ENCODE measurements at places on chromosomes 3 and 15.

GRCh38 chr15:68325726-68326125 is 48.2 kb downstream of the FEM1B start:
- no peak for DNase-seq

- DNase-seq, result no peak
Measured at GRCh38 chr15:78460737-78461136, 22.7 kb downstream of the IREB2 start.

DNA sequence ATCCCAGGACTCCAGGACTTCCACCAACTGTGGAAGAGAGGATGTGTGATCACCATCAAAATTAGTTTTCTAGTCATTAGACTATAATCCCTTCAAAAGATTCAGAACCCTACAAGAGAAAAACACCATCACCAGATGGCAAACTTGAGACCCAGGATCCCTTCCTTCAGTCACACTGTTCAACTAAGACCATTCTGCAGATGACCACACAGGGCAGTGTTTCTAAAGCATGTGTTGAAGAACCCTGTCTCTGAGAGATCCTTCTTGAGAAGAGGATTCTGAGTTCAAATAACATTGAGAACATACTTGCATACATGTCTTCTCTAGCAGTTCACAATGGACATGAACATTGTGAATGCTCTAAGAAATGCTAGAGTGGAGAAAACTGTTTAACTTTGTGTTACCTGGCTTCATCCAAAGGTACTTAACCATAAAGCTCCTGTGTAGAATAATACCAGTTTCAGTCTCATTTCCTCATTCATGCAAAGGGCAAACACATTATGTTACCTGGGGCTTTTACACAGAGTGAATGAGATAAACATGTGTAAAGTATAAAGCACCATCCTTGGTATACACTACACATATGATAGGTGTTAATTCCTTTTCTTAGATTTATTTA is 2.4 kb upstream of the ADGRG7 start:
- DNase-seq, result no peak

DNA sequence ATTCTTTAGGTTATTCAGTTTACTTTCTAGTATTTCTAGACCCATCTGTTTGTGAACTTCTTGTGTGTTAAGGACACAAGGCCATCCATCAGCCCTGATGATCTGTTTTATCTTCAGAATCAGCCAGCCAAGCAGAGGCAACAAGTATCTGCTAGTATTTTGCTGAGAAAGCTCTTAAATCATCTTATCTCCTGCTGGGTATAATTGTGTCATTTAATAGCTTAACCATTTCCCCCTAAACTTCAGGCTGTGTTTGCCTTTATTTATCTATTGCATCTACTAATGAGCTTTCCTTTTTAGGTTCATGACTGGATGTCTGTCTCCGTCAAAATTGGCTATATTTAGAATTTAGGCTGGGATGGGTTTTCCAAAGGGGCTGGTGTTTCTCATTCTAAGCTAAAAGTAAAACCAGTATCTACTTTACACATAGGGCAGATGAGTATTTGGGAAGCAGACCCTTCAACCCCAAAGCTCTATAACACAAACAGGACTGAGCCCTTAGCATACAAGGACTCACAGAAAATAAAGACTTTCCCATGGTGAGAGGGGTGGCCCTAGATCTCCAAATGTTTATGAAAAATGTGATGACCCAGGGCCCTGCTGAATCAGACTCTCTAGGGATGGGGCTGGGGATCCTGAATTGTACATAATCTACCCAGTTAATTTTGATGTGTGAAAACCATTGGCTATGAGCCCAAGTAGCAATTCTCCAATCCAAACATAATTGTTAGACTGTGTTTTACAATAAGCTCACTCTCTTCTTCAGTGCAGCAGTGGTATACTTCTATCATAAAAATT is 65.3 kb upstream of the PSMD6 start:
- no peak for DNase-seq

- no peak for DNase-seq
Measured at GRCh38 chr3:128351546-128351945, 115.1 kb downstream of the DNAJB8 start.

- DNase-seq, result peak; percentile 82
Measured at GRCh38 chr3:29757054-29757777, 476.3 kb downstream of the RBMS3 start.

GRCh38 chr15:56919609-56920366 is 1.3 kb downstream of the TCF12 start:
- peak; percentile 62 for DNase-seq

GRCh38 chr3:72728329-72728889 is 119.8 kb downstream of the SHQ1 start:
- no peak for DNase-seq

GRCh38 chr15:90234096-90234988 is at the start of gene GDPGP1:
Gene GDPGP1 (plus strand): TSS chr15:90234209. CDS start chr15:90240909, 6,700 bp downstream.
- DNase-seq, result peak; percentile 23

GRCh38 chr15:39852250-39852649 is 67.8 kb downstream of the GPR176 start:
- peak; percentile 87 for DNase-seq
